ENCODE measurements at places on chromosomes 4 and X. TPM values are rescaled to one million over a fixed set of nuclear protein-coding genes. Genes with fewer than 3 reads are reported as not detected.

GRCh38 chr4:115121351-115122043 lies 8.1 kb upstream of the NDST4 start:
- H3K4me1 ChIP-seq: no peaks in the 10 kb centered on the region
- no peak for DNase-seq
- H3K4me3 ChIP-seq: no peak overlapping the region
- no peaks in the 10 kb centered on the region for H3K27me3 ChIP-seq

DNA sequence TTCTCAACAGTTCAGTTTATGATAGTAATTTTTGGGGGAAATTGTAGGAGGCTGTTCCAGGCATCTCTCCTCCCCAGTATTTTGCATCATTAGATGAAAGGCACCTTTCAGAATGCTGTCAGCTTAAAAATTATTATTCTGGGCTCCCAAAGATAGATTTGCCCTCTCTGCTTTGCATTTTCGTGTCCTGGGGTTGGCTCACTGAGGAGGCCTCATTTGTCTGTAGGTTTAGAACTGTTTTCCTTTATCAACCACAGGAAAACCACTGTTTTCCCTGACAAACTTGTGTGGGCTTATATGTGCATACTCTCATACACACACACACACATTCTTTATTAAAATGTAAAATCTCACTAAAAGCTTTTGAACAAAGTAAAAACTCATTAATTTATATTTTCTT lies 197.2 kb upstream of the VCX3A start:
- no peaks in the 10 kb centered on the region for H3K36me3 ChIP-seq
- no peaks in the 10 kb centered on the region for H3K27me3 ChIP-seq

Gene SLC4A4
- 14.2 TPM for total RNA-seq

DNA sequence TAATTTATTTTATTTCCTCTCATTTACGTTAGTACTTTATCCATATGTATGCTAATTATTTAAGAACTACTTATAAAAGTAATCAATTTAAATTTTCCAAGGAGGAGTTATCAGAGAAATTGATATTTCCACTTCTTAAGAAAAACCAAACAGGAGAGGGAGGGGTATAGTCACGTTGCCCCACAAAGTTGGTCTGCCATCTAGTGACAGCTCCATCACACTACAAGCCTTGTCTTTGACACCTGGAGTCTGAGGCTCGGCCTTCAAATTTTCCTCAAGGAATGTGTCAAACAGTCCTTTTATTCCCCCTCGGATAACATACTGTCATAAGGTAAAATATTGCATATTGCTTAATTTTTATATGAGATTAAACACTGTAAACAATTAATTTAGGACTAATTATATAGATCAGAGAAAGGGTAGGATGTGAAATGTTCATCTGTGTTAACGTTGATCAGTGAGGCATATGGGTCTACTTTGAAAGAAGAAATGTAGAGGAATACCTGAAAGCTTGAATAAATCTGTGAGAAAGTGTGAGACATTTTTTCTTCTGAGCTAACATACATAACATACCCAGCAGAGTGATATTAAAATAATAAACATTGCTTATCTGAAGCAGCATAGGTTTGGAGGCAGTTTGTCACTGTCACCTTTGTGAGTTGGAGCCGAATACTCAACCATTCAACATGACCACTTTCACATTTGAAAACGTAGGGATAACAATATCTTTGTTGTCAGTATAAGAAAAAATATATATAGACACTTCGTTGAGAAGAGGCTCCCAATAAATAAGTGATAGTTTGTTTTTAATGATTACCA lies 114.4 kb downstream of the GLRA3 start:
- no peak overlapping the region for H3K4me3 ChIP-seq
- no peak overlapping the region for H3K27ac ChIP-seq
- no peaks in the 10 kb centered on the region for H3K36me3 ChIP-seq
- no peaks in the 10 kb centered on the region for H3K4me1 ChIP-seq
- peak; percentile 61 for DNase-seq

Gene OCIAD1
- 233 TPM for total RNA-seq

Gene TRPC5OS
- 0.67 TPM for total RNA-seq

Gene ADGRG2
- 4.5 TPM for total RNA-seq

- H3K27me3 ChIP-seq: peaks cover 20% of the 10 kb centered on the region
- H3K4me1 ChIP-seq: no peaks in the 10 kb centered on the region
- no peak overlapping the region for H3K27ac ChIP-seq
- DNase-seq: peak; percentile 18
Measured at GRCh38 chr4:183906739-183907651, 1.9 kb downstream of the STOX2 start.

DNA sequence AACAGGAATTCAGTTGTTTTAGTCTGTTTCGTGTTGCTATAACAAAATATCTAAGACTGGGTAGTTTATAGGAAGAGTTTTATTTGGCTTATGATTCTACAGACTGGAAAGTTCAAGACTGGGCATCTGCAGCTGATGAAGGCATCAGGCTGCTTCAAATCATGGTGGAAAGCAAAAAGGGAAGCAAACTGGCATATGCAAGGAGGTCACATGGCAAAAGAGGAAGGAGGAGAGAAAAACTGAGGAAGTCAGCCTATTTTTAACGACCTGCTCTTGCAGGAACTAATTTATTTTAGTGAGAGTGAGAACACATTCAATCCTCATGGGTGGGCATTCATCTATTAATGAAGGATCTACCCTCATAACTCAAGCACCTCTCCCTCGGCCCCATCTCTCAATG lies 363.1 kb upstream of the HS3ST1 start:
- no peaks in the 10 kb centered on the region for H3K27me3 ChIP-seq
- H3K4me1 ChIP-seq: no peaks in the 10 kb centered on the region
- H3K4me3 ChIP-seq: no peak overlapping the region
- DNase-seq: no peak
- no peak overlapping the region for H3K27ac ChIP-seq
- no peaks in the 10 kb centered on the region for H3K36me3 ChIP-seq

- peaks cover 4% of the 10 kb centered on the region for H3K36me3 ChIP-seq
- H3K4me1 ChIP-seq: no peaks in the 10 kb centered on the region
- H3K27ac ChIP-seq: no peak overlapping the region
- DNase-seq: no peak
- no peak overlapping the region for H3K4me3 ChIP-seq
- no peaks in the 10 kb centered on the region for H3K27me3 ChIP-seq
Measured at GRCh38 chrX:118047446-118048186, 69.0 kb downstream of the KLHL13 start.

Gene FRAS1
- 31.9 TPM for total RNA-seq

DNA sequence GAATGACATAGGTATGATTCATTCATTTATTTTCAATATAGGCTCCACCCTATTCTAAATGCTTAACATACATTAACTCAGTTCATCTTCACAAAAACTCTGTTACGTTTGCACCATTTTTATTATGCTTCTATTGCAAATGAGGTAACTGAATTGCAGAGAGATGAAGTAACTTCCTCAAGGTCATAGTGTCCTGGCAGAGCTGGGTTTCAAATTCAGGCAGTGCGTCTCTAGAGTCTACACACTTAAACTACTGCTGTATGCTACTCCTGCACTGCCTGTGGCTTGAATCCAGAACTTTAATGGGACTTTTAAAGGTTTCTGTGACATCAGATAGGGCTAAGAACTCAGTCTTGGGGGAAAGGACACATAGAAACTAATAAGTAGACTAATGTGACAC lies 413.4 kb downstream of the UBE2NL start:
- no peaks in the 10 kb centered on the region for H3K27me3 ChIP-seq
- no peaks in the 10 kb centered on the region for H3K36me3 ChIP-seq
- no peak for DNase-seq
- no peak overlapping the region for H3K4me3 ChIP-seq
- H3K27ac ChIP-seq: no peak overlapping the region
- no peaks in the 10 kb centered on the region for H3K4me1 ChIP-seq

GRCh38 chr4:73258436-73258685 lies 237 bp downstream of the ANKRD17 start:
- H3K27me3 ChIP-seq: no peaks in the 10 kb centered on the region
- DNase-seq: no peak
- peak overlapping the region; percentile 70 for H3K4me3 ChIP-seq
- no peaks in the 10 kb centered on the region for H3K36me3 ChIP-seq

DNA sequence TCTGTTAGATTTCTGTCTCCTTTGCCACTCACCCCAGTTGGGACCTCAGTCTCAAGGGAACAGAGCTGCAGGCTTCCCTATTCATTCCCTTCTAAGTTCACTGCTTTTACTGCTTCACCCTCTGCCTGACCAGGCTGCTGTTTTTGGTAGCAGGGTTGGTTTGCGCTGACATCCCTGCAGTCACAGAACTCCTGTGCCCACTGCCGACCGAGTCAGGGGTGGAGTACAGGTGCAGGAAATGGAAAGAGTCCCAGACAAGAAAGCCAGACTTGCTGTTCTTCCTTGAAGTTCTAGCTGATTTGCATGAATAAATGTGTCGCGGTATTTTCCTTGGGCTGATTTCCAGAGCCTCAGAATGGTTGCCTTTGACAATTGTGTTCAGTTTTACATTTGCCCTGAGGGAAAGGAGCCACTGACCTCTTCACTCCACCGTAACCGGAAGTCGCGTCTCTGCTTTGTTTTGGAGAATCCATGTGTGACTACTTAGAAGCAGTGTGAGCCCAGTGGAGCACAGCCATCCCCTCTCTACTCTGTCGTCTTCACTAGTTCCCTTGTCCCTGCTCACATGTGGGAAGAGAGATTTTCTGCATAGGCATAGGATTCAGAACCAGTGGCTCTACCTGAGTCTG lies 84.8 kb downstream of the TNIP2 start:
- no peaks in the 10 kb centered on the region for H3K36me3 ChIP-seq
- H3K4me1 ChIP-seq: no peaks in the 10 kb centered on the region
- no peak for DNase-seq
- no peak overlapping the region for H3K27ac ChIP-seq
- H3K4me3 ChIP-seq: no peak overlapping the region

Gene CFP
- total RNA-seq: not detected

Gene DCLK2
- 2.8 TPM for total RNA-seq

DNA sequence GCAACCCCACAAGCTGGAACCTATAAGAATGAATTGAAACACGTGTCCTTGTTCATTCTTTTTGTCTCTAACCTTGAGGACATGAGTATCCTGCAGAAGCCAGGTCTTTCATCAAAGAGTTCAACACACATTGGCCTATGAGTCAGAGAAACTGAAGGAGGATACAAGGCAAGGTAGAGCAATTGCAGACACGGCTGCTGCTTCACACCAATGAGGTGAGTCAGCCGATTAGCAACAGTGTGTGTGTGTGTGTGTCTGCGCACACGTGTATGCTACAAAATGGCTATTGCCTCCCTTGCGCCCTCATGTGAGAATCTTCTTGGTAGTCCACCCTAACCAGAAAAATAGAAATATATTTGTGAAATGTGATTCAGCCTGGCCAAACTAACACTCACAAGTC lies 1477.7 kb upstream of the IGFBP7 start:
- no peaks in the 10 kb centered on the region for H3K27me3 ChIP-seq
- H3K4me3 ChIP-seq: no peak overlapping the region
- peak; percentile 22 for DNase-seq
- no peaks in the 10 kb centered on the region for H3K4me1 ChIP-seq
- no peaks in the 10 kb centered on the region for H3K36me3 ChIP-seq

GRCh38 chr4:27123123-27123768 lies 262.6 kb downstream of the STIM2 start:
- no peak overlapping the region for H3K4me3 ChIP-seq
- peak; percentile 50 for DNase-seq
- peak overlapping the region; percentile 60 for H3K27ac ChIP-seq
- peaks cover 11% of the 10 kb centered on the region for H3K4me1 ChIP-seq
- H3K36me3 ChIP-seq: no peaks in the 10 kb centered on the region

- H3K4me1 ChIP-seq: no peaks in the 10 kb centered on the region
- H3K36me3 ChIP-seq: no peaks in the 10 kb centered on the region
- DNase-seq: peak; percentile 31
Measured at GRCh38 chr4:19857380-19857779, 394.3 kb upstream of the SLIT2 start.

Gene CENPVL3
- 0.28 TPM for total RNA-seq

DNA sequence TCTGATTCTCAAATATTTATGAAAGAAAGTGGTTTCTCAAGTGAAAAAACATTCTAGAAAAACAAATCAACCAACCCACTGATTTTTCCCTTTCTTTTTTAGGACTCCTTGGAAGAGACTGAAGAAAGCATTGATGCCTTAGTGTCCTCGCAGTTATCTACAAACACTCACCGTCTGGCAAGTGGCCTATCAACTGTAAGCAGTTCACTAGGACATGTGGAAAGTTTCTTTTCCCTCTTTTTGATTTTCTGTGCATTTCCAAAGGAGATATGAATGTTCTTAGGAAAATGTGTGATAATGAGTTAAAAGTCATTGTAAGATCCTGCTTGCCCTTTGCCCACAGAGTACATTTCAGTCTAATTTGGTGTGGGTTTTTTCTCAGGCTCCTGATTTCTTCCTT lies 95.9 kb downstream of the SYTL5 start:
- no peaks in the 10 kb centered on the region for H3K27me3 ChIP-seq
- no peak for DNase-seq
- no peaks in the 10 kb centered on the region for H3K4me1 ChIP-seq
- H3K36me3 ChIP-seq: no peaks in the 10 kb centered on the region
- H3K27ac ChIP-seq: no peak overlapping the region

- H3K4me3 ChIP-seq: peak overlapping the region; percentile 98
- peaks cover 17% of the 10 kb centered on the region for H3K27me3 ChIP-seq
- no peaks in the 10 kb centered on the region for H3K36me3 ChIP-seq
- H3K27ac ChIP-seq: peak overlapping the region; percentile 94
- no peaks in the 10 kb centered on the region for H3K4me1 ChIP-seq
Measured at GRCh38 chr4:125316791-125317524, 2.2 kb downstream of the FAT4 start.

DNA sequence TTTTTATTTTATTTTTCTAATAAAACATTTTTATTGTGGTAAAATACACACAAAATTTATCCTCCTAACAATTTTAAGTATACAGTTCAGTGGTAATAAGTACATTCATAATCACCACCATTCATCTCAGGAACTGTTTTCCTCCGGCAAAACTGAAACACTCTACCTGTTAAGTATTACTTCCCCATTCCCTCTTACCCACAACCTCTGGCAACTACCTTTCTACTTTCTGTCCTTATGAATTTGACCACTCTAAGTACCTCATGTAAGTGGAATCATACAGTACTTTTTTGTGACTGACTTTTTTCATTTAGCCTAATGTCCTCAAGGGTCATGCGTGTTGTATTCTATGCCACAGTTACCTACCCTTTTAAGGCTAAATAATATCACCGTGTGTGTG lies 21.1 kb upstream of the HSFX4 start:
- no peak overlapping the region for H3K27ac ChIP-seq
- no peaks in the 10 kb centered on the region for H3K4me1 ChIP-seq
- no peaks in the 10 kb centered on the region for H3K27me3 ChIP-seq
- DNase-seq: no peak

- DNase-seq: peak; percentile 16
- H3K27me3 ChIP-seq: no peaks in the 10 kb centered on the region
- H3K27ac ChIP-seq: no peak overlapping the region
- no peak overlapping the region for H3K4me3 ChIP-seq
- no peaks in the 10 kb centered on the region for H3K4me1 ChIP-seq
Measured at GRCh38 chrX:111262086-111262485, 8.2 kb downstream of the CAPN6 start.

DNA sequence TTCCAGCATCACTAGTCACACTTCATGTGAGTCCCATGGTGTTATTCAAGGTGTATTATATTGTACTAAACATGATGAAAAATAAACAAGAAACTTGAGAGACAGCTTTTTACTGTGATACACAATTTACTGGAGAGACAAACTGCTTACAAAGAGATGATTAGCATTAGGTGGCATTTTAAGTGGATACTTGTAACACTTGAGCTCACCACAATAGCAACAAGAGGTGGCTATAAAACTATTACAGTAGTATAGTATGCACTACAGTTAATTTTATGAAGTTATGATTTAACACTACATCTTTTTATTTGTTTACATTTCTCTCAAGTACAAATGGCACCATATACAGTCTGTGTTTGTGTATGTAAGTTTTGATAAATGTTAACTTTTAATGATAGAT lies 246.6 kb downstream of the PARM1 start:
- no peaks in the 10 kb centered on the region for H3K27me3 ChIP-seq
- H3K36me3 ChIP-seq: no peaks in the 10 kb centered on the region
